Cardiac muscle cell (in vitro differentiated cells and primary cell): ENCODE measurements at places on chromosomes 11 and 22. TPM values are rescaled to one million over a fixed set of nuclear protein-coding genes. Genes with fewer than 3 reads are reported as not detected.

Gene RAG2
- not detected in 2 replicates for total RNA-seq

Gene RBM14
- 74.6 and 90.6 TPM in 2 replicates for total RNA-seq

Gene CATSPERZ
- total RNA-seq = not detected in 2 replicates

Gene SLC22A8
- total RNA-seq = not detected in 2 replicates

Gene OR8D1
- not detected in 2 replicates for total RNA-seq

DNA sequence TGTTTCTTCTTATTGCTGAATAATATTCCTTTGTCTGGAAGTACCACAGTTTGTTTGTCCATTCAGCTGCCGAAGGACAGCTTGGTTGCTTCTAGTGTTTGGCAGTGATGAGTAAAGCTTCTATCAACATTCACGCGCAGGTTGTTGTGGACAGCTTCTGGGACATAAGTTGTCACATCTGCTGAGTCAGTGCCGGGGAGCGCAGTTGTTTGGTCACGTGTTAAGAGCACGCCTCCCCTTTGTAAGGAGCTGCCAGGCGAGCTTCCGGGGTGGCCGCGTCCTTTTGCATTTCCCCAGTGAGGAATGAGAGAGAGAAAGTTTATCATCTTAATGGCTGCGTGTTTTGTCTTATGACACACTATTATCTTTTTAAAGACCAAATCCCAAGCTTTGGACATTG, 30.3 kb downstream of the SAMM50 start:
- DNase-seq = peak; percentile 16

DNA sequence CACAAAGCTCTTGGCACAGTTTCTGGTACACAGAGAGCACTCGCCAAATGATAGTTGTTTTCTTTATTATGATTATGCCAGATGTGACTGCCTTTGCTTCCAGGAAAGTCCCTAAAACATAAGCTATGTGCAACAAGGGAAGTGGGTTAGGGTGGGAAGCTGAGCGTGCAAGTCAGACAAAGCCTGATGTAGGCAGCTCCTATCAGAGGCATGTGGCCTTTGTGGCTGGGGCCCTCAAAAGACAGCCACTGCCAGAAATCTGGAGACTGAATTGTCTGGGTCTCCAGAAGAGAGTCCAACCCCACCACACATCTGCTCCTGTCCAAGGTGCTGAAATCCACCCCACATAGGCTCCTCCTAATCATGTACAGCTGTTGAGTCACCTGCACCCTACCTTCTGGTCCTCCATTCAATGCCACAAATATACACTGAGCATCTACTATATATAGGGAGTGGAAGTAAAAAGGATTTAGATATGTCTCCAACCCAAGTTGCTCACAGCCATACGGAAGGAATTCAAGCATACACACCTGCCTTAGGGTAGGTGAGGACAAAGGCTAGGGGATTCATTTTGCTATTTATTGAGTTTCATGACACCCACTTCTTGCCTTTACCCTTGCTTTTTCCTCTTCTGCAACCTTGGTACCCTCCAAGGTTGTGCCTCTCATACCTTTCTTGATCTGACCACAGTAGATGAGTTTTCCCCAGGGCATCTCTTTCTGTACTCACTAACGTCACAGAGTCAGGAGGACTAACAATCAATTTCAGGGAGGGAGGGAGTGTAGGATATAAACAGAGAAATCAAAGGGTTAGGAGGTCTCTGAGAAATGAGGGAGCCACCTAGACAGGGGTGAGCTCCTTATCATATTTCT, 12.4 kb downstream of the SEC14L3 start:
- DNase-seq = peak; percentile 44

DNA sequence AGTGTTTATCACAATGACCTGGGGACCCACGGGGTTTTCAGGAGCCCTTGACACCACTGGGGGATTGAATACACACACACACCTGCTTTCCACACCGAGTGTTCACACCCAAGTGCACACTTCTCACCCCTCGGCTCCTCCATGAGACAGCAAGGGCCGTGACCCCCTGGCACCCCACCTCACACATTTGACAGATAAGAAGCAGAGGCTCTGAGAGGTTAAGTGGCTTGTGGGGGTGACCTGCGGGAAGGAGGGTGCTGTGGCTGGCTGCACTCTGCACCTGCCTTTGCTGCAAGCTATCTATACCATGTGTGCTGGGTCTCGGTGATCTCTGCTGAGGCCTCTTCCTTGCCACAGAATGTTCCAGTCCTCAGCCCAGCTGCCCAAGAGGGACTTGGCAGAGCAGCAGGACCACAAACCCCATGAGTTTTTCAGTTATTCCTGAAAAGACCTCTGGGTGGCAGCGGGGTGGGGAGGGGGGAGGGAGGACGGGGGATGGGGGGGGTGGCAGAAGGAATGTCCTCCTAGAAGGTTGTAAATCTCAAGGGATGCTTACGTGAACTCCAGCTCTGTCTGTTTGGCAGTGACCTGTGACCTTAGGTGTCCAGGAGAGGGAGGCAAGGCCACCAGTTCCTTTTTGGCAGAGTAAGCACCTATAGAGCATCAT, 47.9 kb upstream of the RFPL3 start:
- no peak for DNase-seq

DNA sequence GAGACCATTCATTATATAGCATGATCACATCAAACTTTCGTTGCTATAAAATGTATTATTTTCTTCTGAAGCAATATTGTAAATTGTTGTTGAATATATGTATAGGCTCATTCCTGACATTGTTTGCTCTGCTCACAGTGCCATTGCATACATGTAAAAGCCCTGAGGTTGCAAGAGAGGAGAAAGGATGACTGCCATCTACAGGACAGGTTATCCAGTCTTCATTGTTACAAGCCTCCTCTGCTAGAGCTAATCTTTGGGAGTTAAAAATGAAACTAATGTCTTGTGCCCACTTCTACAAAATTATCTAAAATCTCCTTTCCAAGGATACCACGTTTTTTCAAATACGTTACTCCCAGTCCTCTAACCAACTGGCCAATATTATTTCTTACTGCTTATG, 16.4 kb upstream of the OR5AL1 start:
- DNase-seq = no peak

DNA sequence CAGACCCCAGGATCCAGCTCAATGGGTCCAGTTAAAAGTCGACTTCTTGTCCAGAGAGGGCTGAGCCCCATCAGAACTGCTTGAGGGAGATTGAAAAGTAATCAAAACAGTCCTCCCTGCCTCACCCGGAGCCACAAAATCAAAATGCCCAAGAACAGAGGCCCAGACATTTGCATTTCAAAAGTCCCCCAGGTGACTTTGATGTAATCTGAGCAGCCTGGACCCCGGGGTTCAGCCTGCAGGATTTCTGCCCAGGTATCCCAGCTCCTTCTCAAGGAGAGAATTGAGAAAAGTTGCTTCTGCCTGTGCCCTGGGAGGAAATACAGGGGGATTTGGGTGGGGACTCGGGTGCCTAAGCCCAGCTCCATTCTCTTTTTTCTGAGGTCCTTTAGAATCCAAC, 1385.0 kb downstream of the TBC1D22A start:
- no peak for DNase-seq

DNA sequence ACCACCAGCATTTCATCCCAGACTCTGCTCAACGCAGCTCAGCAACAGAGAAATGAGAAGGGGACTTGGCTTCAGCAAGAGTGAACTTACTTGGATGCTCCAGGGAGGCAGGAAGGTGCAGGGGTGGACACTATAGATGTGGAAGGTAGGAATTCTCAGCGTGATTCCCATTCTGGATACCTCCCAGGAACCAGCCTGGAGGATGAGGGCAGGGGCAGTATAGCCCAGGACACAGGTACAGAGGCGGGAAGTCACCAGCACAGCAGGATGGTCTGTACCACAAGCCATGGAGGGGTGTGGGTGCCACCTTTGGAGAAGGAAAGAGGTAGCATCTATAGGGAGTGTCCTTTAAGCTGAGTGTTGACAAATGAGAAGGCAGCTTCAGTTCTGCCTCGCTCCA, 1275.2 kb downstream of the TBC1D22A start:
- no peak for DNase-seq

DNA sequence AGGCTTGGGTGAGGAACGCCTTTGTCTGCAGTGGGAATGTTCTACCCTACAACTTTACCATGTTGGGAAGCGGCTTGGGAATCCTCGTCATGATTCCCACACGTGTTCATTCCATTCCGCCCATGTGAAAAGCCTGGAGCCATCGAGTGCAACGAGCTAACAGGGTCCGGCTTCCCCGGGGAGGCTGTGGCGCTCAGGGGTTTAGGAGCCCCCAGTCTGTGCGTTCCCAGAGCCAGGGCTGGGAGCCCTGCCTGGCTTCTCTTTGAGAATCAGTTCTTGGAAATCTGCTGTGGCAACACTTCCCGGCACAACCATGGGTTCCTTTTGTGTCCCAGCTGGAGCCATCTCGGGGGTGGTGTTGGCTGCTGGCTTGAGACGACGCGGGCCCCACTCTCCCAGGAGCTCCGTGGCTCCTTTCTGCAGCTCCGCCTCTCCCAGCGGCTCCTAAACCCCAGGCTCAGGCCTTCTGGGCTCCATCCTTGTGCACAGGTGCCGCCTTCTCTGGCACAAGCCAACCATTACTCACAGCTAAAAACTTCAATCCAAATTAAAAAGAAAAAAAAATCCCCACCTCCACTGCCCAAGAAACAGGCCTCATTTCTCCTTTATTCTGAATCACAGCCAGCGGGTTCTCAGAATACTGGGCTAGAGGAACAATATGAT, 18.7 kb upstream of the PPFIA1 start:
- no peak for DNase-seq

GRCh38 chr22:38081941-38082828, 1.8 kb downstream of the SLC16A8 start:
- DNase-seq = no peak

DNA sequence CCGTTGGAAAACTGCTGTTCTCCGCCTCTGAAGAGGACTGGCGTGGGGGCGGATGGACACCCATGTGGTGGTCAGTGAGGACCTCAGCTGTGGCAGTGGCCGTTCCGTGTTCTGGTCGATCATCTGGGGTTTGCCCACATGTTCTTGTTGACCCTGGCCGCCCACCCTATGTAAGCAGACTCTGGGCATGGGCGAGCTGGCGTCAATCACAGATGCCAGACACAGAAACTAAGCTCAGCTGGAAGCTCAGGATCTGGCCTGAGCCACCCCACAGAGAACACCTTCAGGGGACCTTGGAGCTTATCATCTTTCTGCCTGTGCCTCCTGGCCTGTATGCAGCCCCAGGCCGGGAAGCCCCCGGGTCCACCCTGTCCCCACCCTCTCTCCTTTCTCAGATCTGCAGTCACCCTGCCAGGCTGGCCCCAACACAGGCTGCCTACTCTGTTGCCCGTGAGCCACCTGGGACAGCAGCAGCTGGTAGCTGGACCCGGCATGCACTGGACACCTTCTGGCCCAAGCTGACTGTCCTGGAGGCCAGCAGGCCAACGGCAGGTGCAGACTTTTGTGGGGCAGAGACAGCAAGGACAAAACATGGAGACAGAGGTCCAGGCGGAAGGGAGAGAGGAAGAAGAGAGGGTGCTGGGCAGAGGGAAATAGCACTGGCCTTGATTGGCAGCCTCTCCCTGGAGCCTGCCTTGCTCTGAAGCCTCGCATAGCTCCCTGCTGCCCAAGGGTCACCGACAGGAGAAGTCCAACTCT, 91.5 kb downstream of the PHF21B start:
- no peak for DNase-seq

DNA sequence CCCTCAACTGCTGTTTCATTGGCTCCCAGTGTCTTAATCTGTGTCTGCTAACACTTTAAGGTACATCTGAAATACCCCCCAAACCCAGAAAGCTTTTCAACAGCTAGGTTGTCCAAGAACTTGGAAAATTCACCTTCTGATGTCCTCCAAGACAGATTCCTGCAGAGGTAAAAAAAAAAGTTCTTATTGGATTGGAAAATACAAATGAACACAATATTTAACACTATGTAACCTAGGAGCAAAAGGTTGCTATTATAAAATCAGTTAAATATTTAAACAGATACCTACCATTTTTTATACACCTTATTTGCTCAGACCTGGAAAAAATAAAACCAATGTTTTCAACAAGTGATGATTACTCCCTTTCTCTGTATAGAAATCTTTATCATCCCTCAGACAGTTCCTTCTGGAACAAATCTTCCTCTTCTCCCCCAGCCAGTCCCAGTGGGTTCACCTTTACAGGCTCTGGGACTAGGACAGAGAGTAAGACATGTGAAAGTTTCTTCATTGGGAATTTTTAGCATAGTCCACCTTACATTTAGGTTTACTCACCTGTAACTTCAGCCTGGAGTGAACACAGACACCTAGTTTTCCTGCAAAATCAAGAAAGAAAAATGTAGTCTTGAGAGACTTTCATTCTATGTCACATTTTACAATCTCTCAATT, 13.3 kb upstream of the WDR74 start:
- no peak for DNase-seq

DNA sequence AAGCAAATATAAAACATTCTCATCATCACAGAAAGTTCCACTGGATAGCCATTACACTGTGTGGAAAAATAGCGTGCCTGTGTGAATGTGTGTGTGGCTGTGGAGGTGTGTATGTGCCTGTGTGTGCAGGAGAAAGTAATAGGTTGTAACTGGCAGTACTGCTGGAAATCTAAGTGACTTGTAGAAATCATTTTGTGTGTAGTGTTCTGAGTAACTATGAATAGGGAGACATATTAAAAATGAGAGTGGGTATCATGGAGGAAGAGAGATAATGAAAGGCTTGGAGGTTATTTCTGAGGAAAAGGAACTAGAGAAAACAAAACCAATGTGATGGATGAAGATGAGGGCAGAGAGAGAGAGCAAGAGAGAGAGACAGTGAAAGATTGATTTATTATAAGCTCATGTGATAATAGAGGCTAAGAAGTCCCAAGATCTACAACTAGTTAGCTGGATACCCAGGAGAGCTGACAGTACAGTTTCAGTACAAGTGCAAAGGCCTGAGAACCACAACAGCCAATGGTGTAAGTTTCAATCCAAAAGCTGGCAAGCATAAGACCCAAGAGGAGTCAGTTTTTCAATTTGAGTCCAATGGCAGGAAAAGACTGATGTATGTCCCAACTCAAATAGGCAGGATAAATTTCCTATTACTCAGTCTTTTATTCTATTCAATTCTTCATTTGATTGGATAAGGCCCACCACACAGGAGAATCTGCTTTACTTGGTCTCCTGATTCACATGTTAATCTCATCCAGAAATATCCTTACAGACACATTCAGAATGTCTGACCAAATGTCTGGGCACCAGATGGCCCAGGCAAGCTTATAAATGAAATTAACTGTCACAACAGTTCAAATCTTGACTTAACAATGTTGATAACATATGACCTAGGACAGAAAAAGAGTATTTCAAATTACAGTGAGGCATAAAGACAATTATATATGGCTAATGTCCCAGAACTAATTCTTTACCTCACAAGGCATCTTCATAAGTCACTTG, 14.9 kb downstream of the KBTBD3 start:
- no peak for DNase-seq

DNA sequence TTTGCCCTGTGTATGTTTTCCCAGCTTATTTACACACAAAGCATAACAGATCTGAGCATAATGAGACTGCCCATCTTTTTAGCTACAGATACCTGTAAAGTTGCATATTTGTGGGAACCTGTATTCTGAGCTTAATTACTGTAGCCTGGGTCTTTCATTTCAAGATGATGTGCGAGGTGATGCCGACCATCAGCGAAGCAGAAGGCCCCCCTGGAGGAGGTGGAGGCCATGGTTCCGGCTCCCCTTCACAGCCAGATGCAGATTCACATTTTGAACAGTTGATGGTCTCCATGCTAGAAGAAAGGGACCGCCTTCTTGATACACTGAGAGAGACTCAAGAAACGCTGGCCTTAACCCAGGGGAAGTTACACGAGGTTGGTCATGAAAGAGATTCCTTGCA, 1.5 kb downstream of the PPFIA1 start:
- DNase-seq = no peak

GRCh38 chr22:32533265-32534111, 58.9 kb downstream of the FBXO7 start:
- peak; percentile 25 for DNase-seq
